ENCODE measurements at places on chromosomes 7 and 10. TPM values are rescaled to one million over a fixed set of nuclear protein-coding genes. Genes with fewer than 3 reads are reported as not detected.

DNA sequence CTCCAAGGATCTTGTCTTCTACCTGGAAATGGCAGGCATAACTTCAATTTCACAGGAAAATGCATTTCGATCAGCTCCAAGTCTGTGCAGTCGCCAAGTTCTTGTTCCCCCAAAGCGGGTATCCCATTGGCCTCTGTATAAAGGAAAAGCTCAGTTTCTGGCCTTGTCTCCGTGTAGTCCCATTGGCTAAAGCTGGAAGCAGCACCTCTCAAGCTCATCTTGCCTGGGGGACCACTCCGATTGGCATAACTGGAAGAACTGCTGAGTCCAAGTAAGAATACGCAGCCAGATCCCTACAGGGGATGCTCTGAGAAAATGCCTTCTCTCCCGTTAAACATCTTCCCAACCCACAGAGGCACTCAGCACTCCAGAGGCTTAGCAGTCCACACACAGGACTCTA lies 205.2 kb downstream of the GFRA1 start:
- no peaks in the 10 kb centered on the region for H3K4me1 ChIP-seq
- no peaks in the 10 kb centered on the region for H3K27me3 ChIP-seq
- no peak for DNase-seq
- no peak overlapping the region for H3K4me3 ChIP-seq

GRCh38 chr10:77156406-77156879 lies 481.2 kb downstream of the KCNMA1 start:
- H3K4me1 ChIP-seq = peaks cover 22% of the 10 kb centered on the region
- peak overlapping the region; percentile 75 for H3K27ac ChIP-seq
- no peak overlapping the region for H3K4me3 ChIP-seq

Gene TAC1
- not detected for polyA plus RNA-seq

Gene AGBL3
- polyA plus RNA-seq = 0.56 TPM

DNA sequence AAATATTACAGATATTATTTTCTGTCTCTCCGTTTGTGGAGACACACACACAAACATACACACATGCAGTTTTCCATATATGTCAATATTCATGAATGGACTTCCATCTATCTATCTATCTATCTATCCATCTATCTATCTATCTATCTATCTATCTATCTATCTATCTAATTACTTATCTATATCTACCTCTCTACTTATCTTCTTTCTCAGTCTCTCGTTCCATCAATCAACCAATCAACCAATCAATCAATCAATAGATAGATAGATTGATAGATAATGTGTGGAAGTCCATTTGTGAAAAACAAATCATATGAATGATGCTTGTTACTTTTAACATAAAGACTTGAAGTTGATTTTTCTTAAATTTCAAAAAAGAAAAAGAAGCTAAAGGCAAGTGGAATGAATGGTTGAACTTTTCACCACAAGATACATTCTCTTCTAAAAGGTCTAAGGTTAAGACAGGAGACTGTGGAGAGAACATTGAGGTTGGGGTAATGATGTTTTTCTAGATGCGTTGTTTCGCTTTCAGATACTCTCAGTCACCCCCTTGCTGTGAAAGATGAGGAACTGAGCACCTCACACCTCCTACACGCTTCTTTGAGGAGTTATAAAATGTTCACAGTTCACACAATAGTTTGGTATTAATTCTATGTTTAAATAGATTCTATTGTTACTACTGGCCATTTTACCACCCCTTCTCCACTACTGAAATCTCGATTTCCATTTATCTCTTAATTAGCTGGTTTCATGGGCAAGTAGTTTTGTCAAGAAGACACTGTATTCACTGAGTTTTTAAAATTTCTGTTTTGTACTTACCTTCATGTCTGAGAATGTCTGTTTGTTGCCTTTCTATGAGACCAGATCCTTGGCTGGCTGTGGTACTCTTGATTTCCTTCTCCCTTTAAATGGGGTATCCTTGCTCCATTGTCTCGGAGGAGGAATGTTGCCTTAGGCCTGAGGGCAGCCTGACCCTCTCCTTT lies 114.1 kb downstream of the EMX2 start:
- H3K4me1 ChIP-seq = no peaks in the 10 kb centered on the region
- no peak overlapping the region for H3K27ac ChIP-seq
- no peak for DNase-seq
- no peaks in the 10 kb centered on the region for H3K36me3 ChIP-seq
- no peaks in the 10 kb centered on the region for H3K27me3 ChIP-seq

GRCh38 chr7:107622429-107622828 lies 38.2 kb upstream of the SLC26A4 start:
- H3K27ac ChIP-seq = no peak overlapping the region
- H3K36me3 ChIP-seq = peaks cover 2% of the 10 kb centered on the region
- H3K4me3 ChIP-seq = no peak overlapping the region
- H3K27me3 ChIP-seq = no peaks in the 10 kb centered on the region
- H3K4me1 ChIP-seq = no peaks in the 10 kb centered on the region
- DNase-seq = peak; percentile 48

DNA sequence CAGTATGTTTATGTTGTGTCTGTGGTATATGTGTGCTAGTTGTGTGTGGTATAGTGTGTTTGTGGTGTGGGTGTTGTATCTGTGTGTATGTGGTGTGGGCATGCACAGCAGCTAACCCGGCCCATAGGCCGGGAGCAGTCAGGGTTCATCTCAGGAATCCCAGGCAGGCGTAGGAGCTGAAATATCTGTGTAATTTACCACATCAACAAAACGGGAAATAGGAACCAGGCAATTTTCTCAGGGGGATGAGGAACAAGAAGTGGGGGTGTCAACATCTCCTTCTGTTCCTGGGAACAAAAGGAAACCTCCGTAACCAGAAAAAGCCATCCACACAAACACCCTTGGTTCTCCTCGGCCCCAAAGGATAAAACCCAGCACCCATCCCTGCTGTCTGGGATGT lies 24.5 kb upstream of the ZNF488 start:
- peaks cover 5% of the 10 kb centered on the region for H3K27me3 ChIP-seq
- H3K27ac ChIP-seq = no peak overlapping the region
- H3K4me3 ChIP-seq = no peak overlapping the region
- H3K36me3 ChIP-seq = no peaks in the 10 kb centered on the region
- H3K4me1 ChIP-seq = peaks cover 2% of the 10 kb centered on the region
- DNase-seq = no peak

Gene CCDC3
- 0.36 TPM for polyA plus RNA-seq

Gene ANKRD61
- 0.43 TPM for polyA plus RNA-seq

GRCh38 chr10:45569471-45569870 lies 103.1 kb downstream of the ZFAND4 start:
- no peaks in the 10 kb centered on the region for H3K4me1 ChIP-seq
- H3K36me3 ChIP-seq = no peaks in the 10 kb centered on the region
- no peak overlapping the region for H3K27ac ChIP-seq

- no peak overlapping the region for H3K4me3 ChIP-seq
- H3K27ac ChIP-seq = no peak overlapping the region
- DNase-seq = no peak
- no peaks in the 10 kb centered on the region for H3K4me1 ChIP-seq
- no peaks in the 10 kb centered on the region for H3K36me3 ChIP-seq
- no peaks in the 10 kb centered on the region for H3K27me3 ChIP-seq
These were observed 110.6 kb downstream of the PPP1R9A start for GRCh38 chr7:95018021-95018420.

GRCh38 chr7:67423065-67423464 lies 426.4 kb downstream of the TYW1 start:
- no peak overlapping the region for H3K4me3 ChIP-seq
- H3K27ac ChIP-seq = no peak overlapping the region
- no peaks in the 10 kb centered on the region for H3K27me3 ChIP-seq
- no peaks in the 10 kb centered on the region for H3K36me3 ChIP-seq
- no peaks in the 10 kb centered on the region for H3K4me1 ChIP-seq
- DNase-seq = no peak

Data from fibroblast of lung (primary cell).